ENCODE measurements at places on chromosomes 7 and 10. TPM values are rescaled to one million over a fixed set of nuclear protein-coding genes. Genes with fewer than 3 reads are reported as not detected.

The UPK3B gene
- 0.88 TPM for total RNA-seq

The VSTM4 gene
- 2.3 TPM for total RNA-seq

- no peaks in the 10 kb centered on the region for H3K36me3 ChIP-seq
- no peaks in the 10 kb centered on the region for H3K27me3 ChIP-seq
- H3K27ac ChIP-seq, result peak overlapping the region; percentile 84
- peaks cover 39% of the 10 kb centered on the region for H3K4me1 ChIP-seq
- H3K4me3 ChIP-seq, result no peak overlapping the region
Observed at GRCh38 chr7:151672716-151673115, 153.0 kb upstream of the RHEB start.

GRCh38 chr10:118216020-118216419 is 126.1 kb downstream of the FAM204A start:
- no peak overlapping the region for H3K27ac ChIP-seq
- DNase-seq, result no peak
- H3K27me3 ChIP-seq, result peaks cover 4% of the 10 kb centered on the region
- H3K4me3 ChIP-seq, result no peak overlapping the region
- no peaks in the 10 kb centered on the region for H3K4me1 ChIP-seq

- no peak overlapping the region for H3K27ac ChIP-seq
- no peaks in the 10 kb centered on the region for H3K4me1 ChIP-seq
- no peak for DNase-seq
Observed at GRCh38 chr7:139049936-139050335, 14.1 kb upstream of the ZC3HAV1L start.

DNA sequence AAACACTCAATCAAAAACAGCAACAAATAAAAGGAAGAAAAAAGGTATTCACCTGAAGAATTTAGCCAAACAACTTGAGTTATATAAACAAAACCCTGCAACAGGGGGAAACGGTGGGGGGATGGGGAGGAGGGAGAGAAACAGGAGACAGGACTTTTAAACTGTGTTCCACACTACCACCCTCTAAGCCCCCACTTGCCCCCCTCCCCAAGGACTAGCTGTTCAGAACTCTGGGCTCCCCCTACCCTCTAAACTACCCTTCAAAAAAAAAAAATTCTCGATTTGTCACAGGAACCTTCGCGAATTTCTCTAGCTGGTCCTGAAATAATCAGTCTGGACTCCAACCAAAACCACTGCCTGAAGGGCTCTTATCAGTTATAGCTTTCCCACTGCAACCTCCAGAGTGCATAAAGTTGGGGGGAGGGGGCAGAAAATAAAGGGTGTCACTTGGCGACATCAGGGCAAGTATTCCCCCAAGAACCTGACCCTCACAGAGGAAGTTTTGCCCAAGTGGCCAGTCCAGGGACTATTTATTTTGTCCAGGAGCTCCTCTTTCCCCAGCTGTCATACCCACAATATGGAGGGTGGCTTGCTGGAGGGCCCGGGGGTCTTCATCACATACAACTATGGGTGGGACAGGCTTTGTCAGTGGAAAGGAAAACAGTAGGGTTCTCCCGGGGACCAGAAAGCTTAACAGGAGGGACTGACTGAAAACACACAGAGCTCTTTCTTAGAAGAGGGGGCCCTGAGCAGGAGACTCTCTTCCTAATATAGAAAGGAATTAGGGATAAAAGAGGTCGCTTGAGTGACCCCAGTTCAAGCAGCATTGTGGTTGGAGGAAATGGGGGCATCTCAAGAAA is 1.3 kb downstream of the UBE2H start:
- peaks cover 5% of the 10 kb centered on the region for H3K4me1 ChIP-seq
- DNase-seq, result peak; percentile 35
- H3K27ac ChIP-seq, result peak overlapping the region; percentile 94
- peak overlapping the region; percentile 84 for H3K4me3 ChIP-seq
- H3K27me3 ChIP-seq, result no peaks in the 10 kb centered on the region
- H3K36me3 ChIP-seq, result no peaks in the 10 kb centered on the region

DNA sequence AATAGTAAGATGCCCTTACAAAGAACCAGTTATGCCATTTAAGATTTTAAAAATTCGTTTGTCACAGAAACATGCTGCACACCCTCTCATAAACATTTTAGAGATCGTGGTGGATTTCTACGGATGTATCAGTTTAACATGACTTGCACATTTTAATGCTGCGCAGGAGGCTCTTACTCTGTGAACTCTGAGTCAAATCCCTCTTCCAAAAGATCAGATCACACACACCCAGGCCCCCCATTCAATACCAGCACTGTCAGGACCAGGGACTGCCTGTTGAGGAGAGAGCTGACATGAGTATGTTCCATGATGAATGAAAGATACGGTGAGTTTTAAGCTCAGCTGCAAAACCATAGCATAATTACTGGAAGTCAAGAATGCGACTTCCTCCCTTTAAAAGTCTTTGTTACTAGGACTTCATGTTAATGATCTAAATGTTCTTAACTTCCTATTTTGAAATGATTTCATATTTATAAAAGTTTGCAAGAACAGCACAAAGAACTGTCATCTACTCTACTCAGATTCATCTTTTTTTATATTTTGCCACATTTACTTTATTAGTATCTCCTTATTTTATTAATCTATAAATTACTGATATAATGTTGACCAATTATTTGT is 500.2 kb downstream of the GLRX3 start:
- H3K4me3 ChIP-seq, result no peak overlapping the region
- DNase-seq, result no peak
- H3K36me3 ChIP-seq, result no peaks in the 10 kb centered on the region
- H3K27me3 ChIP-seq, result no peaks in the 10 kb centered on the region
- H3K4me1 ChIP-seq, result peaks cover 5% of the 10 kb centered on the region
- no peak overlapping the region for H3K27ac ChIP-seq

DNA sequence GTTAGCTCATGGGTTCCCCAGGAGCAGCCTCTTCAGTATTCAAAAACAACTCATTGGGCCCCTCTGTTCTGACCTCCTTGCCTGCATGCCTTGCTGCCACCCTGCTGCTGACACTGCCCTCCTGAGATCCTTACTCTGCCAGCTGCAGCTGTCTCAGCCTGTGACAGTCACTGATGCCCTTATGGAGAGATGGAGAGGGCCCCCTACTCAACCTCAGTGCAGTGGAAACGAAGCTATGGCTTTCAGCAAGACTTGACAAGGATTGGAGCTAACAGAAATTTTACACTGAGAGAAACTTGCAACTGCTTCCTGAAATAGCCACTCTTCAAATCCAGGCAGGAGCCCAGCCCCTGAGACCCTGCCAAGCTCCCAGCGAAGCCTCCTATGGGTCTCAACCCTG is 678.3 kb upstream of the C7orf33 start:
- no peak overlapping the region for H3K4me3 ChIP-seq
- H3K27me3 ChIP-seq, result no peaks in the 10 kb centered on the region
- H3K27ac ChIP-seq, result peak overlapping the region; percentile 82
- no peaks in the 10 kb centered on the region for H3K36me3 ChIP-seq
- DNase-seq, result peak; percentile 60

- DNase-seq, result no peak
- no peak overlapping the region for H3K4me3 ChIP-seq
- no peak overlapping the region for H3K27ac ChIP-seq
- no peaks in the 10 kb centered on the region for H3K36me3 ChIP-seq
- H3K27me3 ChIP-seq, result no peaks in the 10 kb centered on the region
Observed at GRCh38 chr10:1641402-1641801, 95.9 kb downstream of the ADARB2 start.

DNA sequence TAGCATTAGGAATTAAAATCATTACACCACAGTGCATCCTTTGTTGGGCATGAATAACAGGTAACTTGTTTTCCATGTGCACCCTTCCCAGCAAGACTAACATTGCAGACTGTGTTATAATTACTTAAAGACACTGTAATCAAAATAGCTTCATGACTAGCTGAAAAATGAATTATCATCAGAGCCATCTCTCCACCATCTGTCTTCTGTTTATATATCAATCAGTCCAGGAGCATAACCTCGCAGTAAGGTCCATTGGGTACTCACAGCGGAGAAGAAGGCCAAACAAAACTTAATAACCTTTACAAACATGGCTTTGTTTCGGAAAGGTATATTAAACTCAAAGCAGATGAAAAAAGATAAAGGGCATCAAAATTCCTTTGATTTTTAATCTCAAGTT is 90.6 kb downstream of the ODAD2 start:
- H3K4me1 ChIP-seq, result peaks cover 4% of the 10 kb centered on the region
- no peaks in the 10 kb centered on the region for H3K27me3 ChIP-seq
- no peak overlapping the region for H3K27ac ChIP-seq
- DNase-seq, result no peak

GRCh38 chr10:3907514-3907913 is 122.5 kb upstream of the KLF6 start:
- H3K4me1 ChIP-seq, result peaks cover 10% of the 10 kb centered on the region
- peak; percentile 55 for DNase-seq
- H3K27ac ChIP-seq, result no peak overlapping the region
- H3K27me3 ChIP-seq, result no peaks in the 10 kb centered on the region

DNA sequence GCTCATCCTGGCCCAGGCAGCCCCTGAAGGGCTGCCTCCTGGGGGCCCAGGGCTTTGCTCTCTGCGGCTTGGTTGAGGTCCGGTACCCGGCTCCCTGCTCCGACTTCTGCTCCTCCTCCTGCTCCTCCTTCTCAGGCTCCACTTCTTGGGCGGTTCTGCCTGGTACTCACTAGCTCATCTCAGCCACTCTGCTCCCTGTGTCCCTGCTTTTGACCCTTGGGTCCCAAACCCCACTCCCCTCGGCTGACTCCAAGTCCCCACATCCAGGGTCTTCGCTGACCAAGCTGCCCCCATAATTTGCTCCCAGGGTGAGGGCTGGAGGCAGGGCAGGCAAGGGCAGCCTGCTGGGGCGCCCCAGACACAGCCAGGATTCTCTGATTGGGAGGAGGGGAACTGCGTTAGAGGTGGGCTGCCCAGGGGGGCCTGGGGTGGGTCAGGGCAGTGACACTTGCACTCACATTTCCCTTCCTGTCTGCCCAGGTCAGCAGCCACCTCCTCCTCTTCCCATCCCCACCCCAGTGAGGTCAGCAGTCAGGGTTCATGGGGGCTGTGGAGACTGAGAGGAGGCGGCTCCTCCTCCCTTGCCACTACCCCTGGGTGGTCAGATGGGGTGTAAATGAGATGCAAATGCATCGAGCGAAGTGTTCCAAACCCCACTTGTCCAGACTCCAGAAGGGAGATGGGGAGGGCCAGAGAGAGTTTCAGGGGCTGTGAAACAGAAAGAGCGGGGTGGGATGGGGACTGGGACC is 2.2 kb downstream of the SMARCD3 start:
- no peaks in the 10 kb centered on the region for H3K27me3 ChIP-seq
- peak overlapping the region; percentile 100 for H3K4me3 ChIP-seq
- peaks cover 21% of the 10 kb centered on the region for H3K36me3 ChIP-seq
- H3K4me1 ChIP-seq, result peaks cover 45% of the 10 kb centered on the region
- H3K27ac ChIP-seq, result peak overlapping the region; percentile 99
- DNase-seq, result no peak

DNA sequence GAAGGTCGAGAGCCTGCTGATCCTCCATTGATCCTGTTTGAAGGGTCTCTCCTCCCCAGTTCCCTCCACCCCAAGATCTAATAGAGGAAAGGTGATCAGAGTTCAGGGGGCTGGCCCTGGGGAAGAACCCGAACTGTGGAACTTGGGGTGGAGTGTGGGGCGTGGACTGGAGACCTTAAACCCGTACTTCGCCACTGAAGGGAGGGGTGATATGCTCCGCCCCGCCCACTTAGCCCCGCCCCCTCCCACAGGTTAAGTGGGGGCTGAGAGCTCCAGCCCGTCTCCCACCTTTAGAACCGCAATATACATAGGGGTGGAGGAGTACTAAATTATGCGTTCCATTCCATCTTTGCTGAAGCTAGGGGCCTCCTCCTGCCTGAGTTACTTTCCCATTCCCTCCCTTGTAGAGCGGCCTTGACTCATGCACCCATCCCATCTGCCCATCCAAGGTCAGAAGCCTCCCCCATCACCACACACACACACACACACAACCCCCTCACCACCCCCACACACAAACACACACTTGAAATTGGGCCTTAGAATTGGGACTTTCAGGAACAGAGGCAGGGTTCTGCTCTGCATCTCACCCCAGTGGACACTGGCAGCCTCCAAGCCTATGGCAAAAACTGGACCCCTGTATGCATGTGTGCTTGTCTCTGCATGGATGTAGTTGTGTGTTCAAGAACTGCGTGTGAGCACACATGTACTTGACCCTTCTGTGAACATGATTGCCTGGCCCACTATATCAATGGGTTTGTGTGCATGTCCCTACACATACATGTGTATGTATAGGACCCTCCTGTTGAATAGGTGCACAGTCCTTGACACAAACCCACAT is 991 bp downstream of the SEMA4G start:
- H3K4me3 ChIP-seq, result peak overlapping the region; percentile 81
- H3K36me3 ChIP-seq, result no peaks in the 10 kb centered on the region
- H3K27ac ChIP-seq, result no peak overlapping the region
- peaks cover 9% of the 10 kb centered on the region for H3K4me1 ChIP-seq
- no peak for DNase-seq
- H3K27me3 ChIP-seq, result no peaks in the 10 kb centered on the region

- DNase-seq, result peak; percentile 36
- H3K27me3 ChIP-seq, result peaks cover 48% of the 10 kb centered on the region
- no peaks in the 10 kb centered on the region for H3K4me1 ChIP-seq
- no peak within 1 kb of the TSS for H3K27ac ChIP-seq
Observed at GRCh38 chr7:120272701-120273475, at the start of gene KCND2. Gene KCND2 (plus strand): TSS chr7:120273175.

GRCh38 chr10:132468216-132468615 is 69.4 kb upstream of the INPP5A start:
- no peaks in the 10 kb centered on the region for H3K27me3 ChIP-seq
- H3K36me3 ChIP-seq, result no peaks in the 10 kb centered on the region
- H3K4me3 ChIP-seq, result no peak overlapping the region
- no peak overlapping the region for H3K27ac ChIP-seq
- no peak for DNase-seq
- peaks cover 24% of the 10 kb centered on the region for H3K4me1 ChIP-seq

DNA sequence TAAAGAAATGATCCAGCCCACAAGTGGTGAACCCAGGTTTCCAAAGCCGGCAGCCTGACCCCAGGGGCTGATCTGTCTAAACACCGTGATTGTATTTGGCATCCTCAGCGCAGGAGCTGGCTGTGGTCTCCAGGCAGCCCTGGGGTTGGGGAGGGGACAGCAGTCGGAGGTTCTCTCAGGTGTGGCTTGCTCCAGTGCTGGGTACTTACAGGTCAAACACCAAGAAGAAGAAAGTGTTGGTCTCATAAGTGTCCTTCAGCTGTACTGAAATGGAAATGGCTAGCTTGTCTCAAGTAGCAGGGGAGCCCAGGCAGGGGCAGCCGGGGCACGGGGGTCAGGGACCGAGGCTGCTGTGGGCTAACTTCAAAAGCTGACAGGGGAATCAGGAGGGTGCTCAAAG is 6.0 kb downstream of the PHKG1 start:
- H3K27ac ChIP-seq, result no peak overlapping the region
- H3K4me1 ChIP-seq, result no peaks in the 10 kb centered on the region
- no peak for DNase-seq

GRCh38 chr7:30596014-30596641 is 1.4 kb downstream of the GARS1 start:
- peaks cover 12% of the 10 kb centered on the region for H3K4me1 ChIP-seq
- peak overlapping the region; percentile 90 for H3K4me3 ChIP-seq
- no peak overlapping the region for H3K27ac ChIP-seq
- H3K36me3 ChIP-seq, result peaks cover 20% of the 10 kb centered on the region
- H3K27me3 ChIP-seq, result no peaks in the 10 kb centered on the region

- peak overlapping the region; percentile 24 for H3K27ac ChIP-seq
- DNase-seq, result no peak
- H3K27me3 ChIP-seq, result no peaks in the 10 kb centered on the region
- no peak overlapping the region for H3K4me3 ChIP-seq
- H3K36me3 ChIP-seq, result no peaks in the 10 kb centered on the region
Observed at GRCh38 chr7:156668130-156668741, 27.7 kb downstream of the RNF32 start.
